ENCODE measurements at places on chromosomes 11 and 22.

DNA sequence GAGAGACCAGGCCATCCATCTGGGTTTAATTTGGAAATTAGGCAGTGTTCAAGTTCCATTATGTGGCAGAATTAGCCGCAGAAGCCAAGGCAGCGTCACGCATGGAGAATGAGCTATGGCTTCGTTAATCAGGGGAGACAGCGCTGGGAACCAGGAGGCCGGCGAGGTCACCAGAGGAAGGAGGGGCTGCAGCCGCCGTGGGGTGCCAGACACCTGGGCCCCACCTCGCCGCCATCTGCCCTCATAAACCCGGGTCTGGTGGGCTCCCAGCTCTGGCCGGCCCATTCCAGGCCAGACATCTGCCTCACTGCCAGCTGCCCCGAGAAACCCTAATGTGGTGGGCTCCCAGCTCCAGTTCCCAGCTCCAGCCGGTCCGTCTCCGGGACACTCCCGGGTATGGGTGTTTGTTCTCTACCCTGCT lies 676.9 kb downstream of the BRD1 start:
- no peak for DNase-seq

DNA sequence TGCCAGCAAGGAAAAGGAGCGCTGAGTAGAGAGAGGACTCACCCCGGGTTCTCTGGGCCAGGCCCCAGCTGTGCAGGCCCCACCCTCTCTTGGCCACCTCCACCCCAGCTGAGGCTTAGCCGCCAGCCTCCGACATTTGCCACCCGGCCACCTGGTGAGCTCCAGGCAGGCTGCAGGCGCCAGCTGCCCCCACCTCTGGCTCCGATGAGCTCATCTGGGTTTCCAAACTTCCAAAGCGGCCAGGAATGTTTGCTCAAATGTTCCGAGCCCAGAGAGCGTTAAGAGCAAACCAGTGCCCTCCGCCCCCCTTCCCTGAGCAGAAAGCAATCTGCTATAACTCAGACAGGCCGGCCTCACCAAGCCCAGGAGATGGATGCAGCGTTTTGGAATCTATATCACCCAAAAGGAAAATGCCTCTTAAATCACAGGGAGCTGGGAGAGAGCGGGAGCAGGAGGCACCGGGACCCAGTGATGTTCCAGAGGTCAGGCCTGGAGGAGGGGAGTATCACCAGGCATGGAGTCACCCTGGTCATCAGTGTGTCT lies 9.1 kb upstream of the MN1 start:
- DNase-seq, result no peak

DNA sequence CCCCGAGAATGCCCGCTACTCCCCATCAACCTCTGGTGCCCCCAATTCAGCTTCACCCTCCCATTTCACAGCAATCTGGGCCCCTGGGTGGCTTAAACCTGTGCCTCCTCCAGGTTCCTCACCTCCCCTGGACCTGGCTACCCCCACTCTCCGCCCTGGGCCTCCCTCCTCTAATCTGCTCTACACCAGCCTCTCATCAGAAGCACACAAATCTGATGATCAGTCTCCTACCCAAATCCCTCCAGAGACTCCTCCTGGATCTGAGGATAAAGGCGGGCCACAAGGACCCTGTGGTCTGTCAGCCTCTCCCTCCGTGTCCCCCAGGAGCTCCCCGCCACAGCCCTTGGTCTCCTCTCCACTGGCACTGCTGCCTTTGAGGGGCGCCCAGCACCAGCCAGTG lies 23.2 kb upstream of the IGLL1 start:
- no peak for DNase-seq

- DNase-seq, result no peak
These were observed 768 bp downstream of the LDHA start for GRCh38 chr11:18394928-18395734.

GRCh38 chr22:35043252-35043933 lies 22.6 kb upstream of the ISX start:
- DNase-seq, result no peak

- DNase-seq, result no peak
These were observed 863 bp upstream of the TPBGL start for GRCh38 chr11:75239531-75240290.

DNA sequence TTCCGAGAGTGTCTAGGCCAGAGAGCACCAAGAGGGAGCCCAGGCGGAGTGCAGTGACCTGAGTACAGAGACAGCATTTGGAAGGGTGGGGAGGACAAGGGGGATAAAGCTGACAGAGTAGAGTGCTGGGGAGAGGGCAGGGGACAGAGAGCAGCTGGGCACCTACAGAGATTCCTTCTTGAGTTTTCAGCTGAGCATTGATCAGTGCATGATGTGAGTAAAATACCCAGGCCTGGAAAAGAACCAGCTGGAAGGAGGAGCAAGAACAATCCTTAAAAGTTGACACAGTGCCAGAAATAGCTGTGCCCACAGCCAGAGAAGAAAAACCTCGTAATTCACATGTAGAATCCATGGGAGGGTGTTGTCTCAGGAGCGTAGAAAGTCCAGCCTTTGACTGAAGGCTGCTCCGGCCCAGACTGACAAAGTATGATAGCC lies 33.9 kb upstream of the PANX2 start:
- no peak for DNase-seq

GRCh38 chr11:114296605-114297372 lies 590 bp downstream of the NNMT start:
- DNase-seq, result no peak

DNA sequence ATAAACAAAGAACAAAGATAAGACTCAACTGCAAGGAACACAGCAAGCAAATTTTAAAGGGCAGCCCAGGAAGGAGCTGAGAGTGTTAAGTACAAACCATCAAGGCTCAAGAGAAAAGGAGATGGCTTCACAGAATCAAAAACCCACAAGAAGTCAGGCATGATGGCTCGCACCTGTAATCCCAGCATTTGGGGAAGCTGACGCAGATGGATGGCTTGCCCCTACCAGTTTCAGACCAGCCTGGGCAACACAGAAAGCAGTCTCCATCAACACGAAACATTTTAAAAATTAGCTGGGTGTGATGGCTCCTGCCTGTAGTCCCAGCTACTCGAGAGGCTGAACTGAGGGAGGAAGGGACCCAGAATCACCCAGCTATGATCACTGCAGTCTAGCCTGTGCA lies 32.6 kb downstream of the MAPK1 start:
- DNase-seq, result no peak

DNA sequence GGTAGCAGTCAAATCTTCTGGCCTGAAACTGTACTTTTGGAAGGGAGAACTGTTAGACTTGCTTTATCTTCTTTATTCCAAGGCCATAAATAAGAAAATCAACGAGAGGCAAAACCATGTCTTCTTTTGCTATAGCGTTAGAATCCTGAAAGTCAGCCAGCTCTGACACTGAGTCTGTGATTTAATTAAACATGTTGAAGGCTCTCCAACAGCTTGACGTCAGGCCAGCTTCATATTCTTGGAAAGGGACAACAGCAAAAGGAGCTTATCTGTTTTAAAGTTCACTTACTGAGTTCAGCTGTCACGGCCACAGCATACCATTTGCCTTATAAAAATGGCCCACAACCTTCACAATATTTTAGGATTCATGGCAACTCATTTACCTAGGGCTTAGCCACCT lies 131.0 kb upstream of the LDLRAD3 start:
- no peak for DNase-seq

- no peak for DNase-seq
These were observed 1043.8 kb downstream of the BRD1 start for GRCh38 chr22:48783821-48784266.

GRCh38 chr11:119550053-119550752 lies 127.2 kb upstream of the THY1 start:
- no peak for DNase-seq

GRCh38 chr11:1202776-1203504 lies 19.9 kb upstream of the MUC5B start:
- no peak for DNase-seq

DNA sequence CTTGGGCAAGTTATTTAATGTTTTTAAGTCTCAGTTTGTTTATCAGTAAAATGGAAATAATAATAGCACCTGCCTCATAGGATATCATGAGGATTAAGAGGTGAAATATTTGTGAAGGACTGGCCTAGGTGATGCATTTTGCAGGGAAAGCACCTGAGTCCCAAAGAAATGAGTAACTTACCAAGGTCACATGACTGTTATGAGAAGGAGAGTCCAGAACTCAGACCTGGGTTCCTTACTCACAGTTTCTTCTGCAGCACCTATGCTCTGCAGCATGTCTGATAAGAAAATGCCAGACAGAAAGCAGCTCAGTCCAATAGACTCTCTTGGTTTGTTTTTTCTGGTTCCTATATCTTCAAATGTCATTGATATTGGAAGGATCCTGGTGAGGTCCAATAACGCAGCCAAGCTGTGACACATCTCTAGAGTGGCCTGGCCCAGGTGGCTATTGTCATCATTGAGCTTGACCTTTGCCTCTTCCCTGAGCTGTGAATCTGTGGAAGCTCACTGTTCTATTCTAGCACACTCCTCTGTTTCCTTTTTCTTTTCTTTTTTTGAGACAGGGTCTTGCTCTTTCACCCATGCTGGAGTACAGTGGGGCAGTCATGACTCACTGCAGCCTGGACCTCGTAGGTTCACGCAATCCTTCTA lies 174.7 kb upstream of the NAV2 start:
- DNase-seq, result no peak

GRCh38 chr11:114816791-114817190 lies 138.5 kb downstream of the NXPE2 start:
- no peak for DNase-seq

GRCh38 chr11:120337355-120338106 lies 1.3 kb downstream of the ARHGEF12 start:
- DNase-seq, result no peak

DNA sequence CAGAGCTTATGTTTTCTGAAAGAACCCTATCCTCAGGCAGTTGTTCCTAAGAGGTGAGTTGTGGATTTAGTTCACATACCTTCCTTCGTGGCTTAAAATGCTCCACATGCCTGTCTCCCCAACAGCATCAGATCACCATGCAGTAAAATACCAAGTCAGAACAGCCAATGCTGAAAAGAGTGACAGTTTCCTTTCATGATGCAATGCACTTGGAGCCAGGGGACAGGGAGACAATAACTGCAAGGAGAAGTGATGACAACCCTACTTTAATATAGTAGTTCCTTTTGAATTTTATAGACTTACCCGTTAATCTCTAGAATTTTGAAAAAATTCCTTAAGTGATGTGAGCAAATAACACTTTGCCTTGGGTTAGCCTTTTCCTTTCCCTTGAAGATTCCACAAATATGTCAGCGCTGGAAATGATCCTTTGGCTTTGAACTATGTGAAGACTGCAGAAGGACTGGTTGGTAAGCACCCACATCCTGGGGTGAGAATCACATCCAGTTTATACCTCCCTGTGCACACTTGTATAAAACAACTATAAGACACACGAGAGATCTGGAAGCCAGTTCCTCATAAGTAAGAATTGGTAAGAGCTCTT lies 71.2 kb downstream of the PIWIL4 start:
- DNase-seq, result no peak

- no peak for DNase-seq
These were observed 72.6 kb upstream of the GDPD4 start for GRCh38 chr11:77374108-77374507.

- DNase-seq, result no peak
These were observed 6.6 kb upstream of the MRGPRG start for GRCh38 chr11:3225159-3225758.

- no peak for DNase-seq
These were observed 27.4 kb downstream of the TUG1 start for GRCh38 chr22:30996462-30996861.

- no peak for DNase-seq
These were observed 41.2 kb upstream of the LRRC55 start for GRCh38 chr11:57140568-57140967.

DNA sequence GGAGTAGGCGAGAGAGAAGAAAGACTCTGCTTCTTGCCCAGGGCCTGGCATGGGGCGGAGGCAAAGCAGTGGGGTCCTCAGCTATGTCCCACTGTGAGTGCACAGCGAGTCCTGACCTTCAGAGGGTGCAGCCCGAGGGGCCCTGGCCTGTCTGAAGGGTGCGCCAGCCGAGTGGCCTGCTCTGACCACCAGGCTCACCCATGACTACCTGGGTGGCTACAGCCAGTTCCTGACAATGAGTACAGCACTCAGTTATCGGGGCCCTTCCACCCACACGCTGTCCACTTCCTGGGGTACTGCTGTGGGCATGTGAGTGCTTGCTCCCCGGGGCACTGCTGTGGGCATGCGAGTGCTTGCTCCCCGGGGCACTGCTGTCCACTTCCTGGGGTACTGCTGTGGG lies 74.1 kb upstream of the B3GAT1 start:
- DNase-seq, result no peak

DNA sequence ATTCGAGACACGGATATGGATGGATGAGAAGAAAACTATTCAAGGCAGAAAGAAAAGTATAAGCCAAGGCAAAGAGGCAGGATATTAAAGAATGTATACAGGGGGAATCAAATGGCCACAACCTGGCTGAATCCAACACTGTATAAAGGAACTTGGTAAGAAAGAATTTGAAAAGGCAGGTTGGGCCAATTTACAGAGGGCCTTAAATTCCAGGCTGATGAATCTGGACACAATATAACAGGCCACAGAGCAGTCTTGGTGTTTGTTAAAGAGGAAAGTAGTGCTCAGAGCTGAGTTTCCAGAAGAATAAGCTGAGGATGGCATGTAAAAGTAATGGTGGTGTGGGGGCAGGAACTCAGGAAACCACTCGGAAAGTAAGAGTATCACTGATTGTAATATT lies 72.3 kb upstream of the POU2AF2 start:
- no peak for DNase-seq

- no peak for DNase-seq
These were observed 22.5 kb downstream of the PISD start for GRCh38 chr22:31639436-31640039.

DNA sequence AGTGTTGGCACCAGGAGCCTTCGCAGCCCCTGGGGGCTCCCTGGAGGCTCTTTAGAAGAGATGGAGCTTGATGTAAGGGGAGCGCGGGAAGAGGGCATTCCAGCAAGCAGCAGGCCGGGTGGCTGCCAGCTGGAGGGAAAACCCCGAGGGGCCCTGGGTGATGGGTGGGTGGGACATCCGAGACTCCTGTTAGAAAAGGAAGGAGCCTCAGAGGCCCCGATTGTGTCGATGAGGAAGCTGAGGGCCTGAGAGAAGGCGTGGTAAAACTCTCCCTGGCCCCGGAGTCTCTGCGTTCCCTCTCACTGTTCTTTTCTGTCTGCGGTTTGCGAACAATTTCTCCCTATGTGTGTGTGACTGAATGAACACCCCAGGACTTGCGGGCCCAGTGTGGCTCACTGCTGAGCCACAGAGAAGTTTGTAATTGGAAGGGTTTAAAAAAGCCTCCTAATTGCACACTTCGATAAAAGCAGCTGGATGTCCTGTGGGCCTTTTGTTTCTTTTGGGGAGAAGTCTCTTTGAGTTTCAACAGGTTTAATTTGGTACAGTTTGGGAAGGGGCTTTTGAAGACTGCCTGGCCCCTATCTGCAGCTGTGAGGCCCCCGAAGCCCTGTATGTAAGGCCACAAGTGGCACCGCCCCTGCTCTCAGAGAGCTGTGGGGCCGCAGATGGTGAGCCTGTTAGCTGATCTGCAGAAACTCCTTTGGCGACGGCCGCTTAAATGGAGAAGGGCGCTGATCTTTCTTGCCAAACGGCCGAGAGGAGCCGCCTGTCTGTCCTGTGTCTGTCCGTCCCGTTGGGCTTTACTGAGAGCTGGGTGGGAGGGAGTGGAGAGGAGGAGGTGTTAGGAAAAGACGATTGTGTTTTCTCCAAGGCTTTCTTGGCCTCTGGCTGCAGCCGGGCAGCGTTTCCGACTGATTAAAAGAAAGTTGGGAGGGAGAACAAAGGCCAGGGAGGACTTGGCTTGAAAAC lies 2.0 kb downstream of the FBLN1 start:
- peak; percentile 56 for DNase-seq

Measured in CMK (cell line).